Testis (tissue), 5 donors: ENCODE measurements at places on chromosomes 2 and 18.

DNA sequence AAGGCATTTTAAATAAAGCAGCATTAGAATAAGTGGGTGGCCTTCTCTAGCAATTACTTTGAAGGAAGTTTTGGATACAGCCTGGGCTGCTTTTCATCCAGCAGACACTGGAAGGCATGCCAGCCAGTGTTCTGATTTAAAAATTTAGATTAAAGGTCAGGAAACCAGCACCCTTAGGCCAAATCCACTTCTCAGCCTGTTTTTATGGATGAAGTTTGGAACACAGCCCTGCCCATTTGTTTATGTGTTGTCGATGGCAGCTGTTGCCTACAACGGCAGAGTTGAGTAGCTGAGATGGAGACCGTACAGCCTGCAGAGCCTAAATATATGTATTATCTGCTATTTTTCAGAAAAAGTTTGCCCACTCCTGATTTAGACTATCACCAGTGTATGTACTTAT is 313.6 kb upstream of the ACVR2A start:
- DNase-seq = no peak

DNA sequence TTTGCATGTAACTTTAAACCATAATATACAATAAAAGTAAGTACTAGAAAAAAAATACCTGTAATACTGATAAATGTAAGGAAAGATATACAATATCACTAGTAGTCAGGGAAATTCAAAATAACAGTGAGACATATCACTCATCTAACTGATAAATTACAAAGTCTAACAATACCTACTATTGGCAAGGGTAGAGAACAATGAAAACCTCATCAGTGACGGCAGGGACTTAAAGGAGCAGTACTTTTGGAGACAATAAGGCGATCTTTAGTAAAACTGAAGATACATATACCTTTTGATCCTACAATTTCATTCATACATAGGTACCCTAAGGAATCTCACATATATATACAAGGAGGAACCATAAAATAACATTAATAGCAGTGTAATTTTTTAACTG is 24.9 kb downstream of the C2orf76 start:
- no peak for DNase-seq

GRCh38 chr2:21263622-21264021 is 139.9 kb downstream of the TDRD15 start:
- peak; percentile 65 for DNase-seq

GRCh38 chr2:200159357-200159707 is 147.2 kb upstream of the SPATS2L start:
- DNase-seq = no peak

DNA sequence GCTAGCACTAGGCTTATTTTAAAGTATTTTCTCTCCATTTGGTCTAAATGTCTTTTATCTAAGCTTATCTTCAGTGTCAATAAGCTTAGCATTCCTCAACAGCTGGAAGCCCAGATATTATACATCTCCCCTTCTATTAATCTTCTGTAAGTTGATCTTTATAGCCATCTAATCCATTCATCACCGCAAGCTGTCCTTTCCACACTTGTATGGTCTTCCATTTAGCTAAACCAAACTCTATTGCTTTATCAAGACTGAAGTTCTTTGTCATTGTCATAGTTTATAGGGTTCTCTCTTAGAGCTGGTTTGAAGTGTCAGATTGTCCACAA is 101.3 kb upstream of the GPR45 start:
- DNase-seq = no peak

DNA sequence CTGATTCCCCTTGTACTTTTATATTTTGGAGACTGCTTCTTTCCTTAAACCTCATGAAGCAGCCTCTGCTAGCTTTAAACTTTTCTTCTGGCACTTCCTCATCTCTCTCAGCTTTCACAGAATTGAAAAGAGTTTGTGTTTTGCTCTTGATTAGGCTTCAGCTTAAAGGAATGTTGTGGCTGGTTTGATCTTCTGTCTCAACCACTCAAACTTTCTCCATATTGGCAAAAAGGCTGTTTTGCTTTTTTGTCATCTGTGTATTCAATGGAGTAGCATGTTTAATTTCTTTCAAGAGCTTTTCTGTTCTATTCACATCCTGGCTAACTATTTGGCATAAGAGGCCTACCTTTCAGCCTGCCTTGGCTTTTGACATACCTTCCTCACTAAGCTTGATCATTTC is 36.3 kb upstream of the MSTN start:
- no peak for DNase-seq

GRCh38 chr2:106195981-106196380 is 1.9 kb upstream of the UXS1 start:
- no peak for DNase-seq

DNA sequence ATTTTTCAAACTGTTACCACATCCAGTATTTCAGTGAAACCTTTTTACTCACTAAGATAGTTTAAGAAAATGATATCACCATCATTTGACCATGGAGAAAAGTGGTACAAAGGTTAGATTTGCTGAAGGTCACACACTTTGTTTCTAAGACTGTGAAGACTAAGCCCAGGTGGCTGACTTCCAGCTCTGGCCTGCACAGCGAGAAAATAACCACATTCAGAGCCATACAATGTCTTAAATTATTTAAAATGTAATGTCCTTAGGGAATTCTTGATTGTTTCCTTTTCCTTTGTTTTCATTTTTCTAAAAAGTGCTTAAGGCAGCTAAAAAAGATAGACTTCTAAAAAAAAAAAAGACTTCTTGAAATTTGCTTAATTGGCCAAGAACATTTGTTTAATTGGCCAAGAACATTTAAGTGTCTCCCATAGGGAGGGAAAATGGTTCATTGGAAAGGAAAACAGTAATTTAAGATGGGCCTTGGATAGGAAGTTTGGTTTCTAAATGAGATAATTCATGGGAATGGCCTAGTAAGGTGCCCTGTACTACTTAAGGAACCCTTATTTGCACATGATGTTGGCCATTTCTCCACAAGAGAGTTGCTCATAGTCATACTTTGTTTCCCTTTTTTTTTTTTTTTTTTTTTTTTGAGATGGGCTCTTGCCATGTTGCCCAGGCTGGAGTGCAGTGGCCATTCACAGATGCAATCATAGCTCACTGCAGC is 45.2 kb downstream of the CYP1B1 start:
- peak; percentile 40 for DNase-seq

GRCh38 chr2:120246546-120247300 is 5.9 kb upstream of the RALB start:
- DNase-seq = no peak

GRCh38 chr2:216650626-216651257 is 17.5 kb downstream of the IGFBP2 start:
- no peak for DNase-seq

DNA sequence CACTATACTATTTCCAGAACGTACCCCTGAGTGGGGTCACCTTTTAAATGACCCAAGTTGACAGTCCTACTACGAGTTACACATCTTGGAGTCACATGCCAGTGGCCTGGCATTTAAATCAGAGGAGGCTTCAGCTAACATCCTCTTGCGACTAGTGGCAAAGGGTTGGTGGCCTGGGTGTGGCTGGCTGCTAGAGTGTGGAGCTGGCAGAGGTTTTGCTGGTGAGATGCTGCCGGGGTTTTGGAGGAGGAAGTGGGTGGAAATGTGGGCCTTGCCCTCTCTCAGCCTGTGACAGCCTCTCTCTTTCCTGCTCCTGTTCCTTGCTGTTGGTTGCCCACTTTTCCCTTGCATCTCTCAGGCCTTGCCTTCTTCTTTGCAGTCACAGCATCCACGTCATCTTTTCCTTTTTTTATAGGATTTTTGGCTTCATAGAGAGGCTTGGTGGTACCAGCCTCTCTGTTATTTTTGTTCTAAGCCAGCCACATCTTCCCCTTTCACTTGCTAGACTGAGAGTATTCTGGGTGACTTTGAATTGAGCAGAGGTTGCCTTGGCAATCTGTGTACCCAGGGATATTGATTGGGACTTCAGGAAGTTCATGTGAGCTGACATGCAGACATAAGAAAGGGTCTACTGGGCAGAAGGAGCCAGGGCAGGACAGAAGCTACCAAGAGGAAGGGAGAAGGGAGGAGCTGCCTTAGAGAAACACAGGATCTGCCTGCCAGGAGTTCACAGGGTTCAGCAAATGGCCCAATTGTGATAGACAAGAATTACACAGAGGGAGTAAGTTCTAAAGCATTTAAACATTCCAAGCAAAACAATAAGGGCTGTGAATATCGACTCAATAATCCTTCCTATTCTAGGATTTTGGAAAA is 55.4 kb downstream of the CDC42EP3 start:
- no peak for DNase-seq

- DNase-seq = no peak
These were observed 162.3 kb downstream of the MREG start for GRCh38 chr2:215851082-215851481.

DNA sequence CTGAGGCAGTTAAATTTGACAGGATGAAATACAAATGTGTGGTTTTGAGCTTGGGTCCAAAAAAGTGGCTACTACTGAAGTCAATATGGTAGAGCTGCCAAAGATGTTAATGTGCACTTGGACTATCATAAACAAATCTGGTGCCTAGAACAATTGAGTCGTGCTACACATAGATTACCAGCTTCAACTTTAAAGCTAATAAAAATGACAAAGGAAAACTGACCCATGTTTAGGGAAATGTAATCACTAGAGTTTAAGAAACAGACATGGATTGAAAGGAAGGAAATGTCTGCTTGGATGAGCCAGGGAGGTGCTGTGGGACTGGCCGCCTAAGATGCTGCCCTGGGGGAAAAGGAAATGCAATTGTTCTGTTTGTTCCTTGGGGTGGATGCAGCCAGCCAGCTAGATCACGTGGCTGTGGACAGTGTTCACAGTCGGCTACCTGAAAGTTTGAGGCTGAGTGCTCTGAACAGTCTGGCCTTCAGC is 36.6 kb downstream of the CYB5A start:
- no peak for DNase-seq

GRCh38 chr18:2894841-2895370 is 48.1 kb downstream of the EMILIN2 start:
- no peak for DNase-seq

DNA sequence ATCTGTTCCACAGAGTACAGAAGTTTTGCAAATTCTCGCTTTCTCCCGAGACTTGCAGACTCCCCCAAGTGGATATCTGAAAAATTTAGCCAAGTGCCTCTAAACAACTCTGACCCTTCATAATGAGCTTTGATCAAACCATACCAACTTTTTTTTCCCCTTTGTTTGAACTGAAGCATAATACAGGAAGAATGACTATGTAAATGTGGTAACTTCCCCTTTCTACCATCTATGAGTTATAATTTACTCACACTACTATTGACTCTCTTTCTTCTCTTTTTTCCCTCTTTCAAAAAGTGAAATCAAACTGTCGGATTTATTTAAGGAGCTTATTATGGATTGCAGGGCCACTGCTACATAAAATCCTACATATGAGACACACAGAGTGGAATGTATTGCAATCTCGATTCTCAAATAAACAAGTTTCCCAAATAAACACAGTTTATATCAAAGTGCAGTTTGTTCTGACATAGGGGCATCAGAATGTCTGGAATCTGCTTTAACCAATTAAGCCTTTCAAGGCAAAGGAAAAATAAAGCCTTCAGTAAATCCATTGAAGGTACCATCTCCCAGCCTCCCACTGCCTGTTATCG is 1.4 kb upstream of the ZNF804A start:
- no peak for DNase-seq

DNA sequence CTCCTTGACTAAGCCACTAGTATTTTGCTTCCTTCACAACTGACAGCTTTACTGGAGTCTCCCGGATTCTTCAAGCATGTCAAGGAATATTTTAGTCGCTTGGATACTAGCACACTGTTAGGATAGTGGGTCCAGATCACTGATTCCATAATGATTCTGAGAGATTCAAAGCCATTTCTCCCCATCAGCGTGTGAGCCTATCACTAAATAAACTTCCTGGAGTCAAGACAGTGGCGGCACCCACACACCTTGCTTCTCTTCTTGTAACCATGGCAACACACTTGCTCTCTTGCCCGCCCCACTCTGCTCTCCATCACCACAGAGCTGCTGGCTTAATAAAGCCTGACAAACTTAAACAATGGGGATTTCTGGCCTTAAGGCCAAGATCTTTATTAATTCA is 245.1 kb downstream of the LRRTM1 start:
- DNase-seq = no peak

GRCh38 chr2:51297488-51297887 is 265.6 kb upstream of the NRXN1 start:
- no peak for DNase-seq

DNA sequence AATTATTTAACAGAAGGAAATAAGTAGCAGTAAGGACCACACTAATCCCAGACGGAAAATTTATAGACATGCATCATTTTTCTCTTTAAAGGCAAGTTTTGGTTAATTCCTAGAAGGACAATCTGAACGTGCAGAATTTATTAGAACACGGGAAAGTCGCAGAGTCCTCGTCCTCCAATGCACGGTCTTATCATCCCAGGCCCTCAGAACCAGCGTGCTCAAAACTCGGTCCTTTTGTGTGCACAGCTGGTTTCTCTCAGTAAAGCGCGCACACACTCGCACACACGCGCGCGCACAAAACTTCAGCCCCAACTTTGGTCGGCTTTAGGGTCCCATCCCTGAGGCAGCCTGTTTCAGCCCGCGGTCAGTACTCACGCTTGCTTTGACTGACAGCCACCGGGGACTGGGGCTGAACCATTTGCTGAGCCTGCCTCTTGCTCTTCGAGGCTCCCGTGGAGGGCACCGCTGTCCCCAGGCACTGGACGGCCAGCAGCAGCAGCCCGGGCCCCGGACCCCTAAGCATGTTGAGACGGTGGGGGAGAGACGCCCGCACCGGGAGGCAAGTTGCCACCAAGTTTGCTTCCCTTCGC is 493 bp downstream of the FN1 start:
- peak; percentile 32 for DNase-seq

DNA sequence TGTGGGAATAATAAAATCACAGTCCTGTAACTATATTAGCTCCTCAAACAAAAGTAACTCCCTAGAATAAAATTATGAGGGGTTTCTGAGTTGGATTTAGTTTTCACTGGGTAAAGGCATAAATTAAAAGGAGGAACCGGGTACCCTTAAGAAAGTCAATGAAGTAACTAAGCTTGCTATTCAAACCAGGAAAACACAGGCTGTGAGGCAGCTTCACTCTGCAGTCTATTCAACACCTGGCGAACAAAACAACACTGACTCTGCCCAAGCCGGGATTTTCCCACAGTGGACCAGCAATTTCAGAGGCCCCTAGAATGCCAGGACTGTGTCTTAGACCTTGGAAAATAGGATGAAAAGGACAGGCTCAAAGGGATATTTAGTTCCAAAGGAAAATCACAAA is 24.6 kb upstream of the CREB1 start:
- no peak for DNase-seq

DNA sequence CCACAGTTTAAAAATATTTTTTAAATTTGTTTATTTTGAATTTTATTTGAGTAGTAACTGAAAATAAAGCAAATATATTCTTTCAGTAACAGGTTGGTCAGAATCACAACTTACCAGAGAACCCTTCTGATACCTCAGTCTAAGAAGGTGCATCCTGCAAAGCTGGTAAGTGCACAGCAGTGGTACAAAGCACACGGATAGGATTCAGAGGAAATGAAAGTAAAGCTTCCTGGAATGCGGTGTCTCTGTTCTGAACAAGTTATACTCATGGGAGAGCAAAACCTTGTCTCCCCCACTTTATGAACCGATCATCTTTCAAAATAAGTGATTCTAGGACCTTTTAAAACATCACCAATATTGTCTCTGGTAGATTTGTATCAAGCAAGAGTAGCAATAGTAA is 398.3 kb downstream of the TMX3 start:
- DNase-seq = no peak
